ENCODE measurements at places on chromosomes 11 and 22.
A peak's percentile ranks its signal among the peaks of the same experiment; 100 is the strongest.

DNA sequence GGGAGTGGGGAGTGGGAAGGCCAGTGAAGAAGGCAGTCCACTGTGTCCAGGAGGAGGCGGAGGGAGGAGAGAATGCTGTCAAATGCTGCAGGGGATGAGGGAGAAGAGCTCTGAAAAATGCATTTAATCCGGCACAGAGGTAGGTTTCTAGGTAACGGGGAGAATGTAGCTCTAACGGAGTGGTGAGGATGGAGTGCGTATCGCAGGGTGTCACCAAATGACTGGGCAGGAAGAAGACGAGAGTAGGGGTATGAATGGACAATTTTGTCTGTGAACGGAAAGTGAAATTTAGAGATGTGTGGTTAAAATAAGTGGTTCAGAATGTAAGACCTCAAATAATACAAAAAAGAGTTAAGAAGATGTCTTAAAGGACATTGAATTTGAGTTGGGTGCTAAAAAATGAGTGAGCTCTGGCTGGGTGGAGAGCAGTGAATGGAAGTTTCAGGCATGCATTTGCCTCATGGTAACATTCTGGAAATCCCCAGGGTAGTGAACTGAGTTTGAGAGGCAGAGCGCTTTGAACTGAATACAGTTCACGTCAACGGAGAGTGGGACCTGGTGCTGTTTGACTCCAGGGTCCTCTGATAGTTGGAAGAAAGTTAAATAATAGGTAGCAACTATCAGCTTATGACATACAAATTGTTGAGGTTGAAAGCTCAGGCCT, 81.3 kb upstream of the CADM1 start:
- DNase-seq, result no peak

DNA sequence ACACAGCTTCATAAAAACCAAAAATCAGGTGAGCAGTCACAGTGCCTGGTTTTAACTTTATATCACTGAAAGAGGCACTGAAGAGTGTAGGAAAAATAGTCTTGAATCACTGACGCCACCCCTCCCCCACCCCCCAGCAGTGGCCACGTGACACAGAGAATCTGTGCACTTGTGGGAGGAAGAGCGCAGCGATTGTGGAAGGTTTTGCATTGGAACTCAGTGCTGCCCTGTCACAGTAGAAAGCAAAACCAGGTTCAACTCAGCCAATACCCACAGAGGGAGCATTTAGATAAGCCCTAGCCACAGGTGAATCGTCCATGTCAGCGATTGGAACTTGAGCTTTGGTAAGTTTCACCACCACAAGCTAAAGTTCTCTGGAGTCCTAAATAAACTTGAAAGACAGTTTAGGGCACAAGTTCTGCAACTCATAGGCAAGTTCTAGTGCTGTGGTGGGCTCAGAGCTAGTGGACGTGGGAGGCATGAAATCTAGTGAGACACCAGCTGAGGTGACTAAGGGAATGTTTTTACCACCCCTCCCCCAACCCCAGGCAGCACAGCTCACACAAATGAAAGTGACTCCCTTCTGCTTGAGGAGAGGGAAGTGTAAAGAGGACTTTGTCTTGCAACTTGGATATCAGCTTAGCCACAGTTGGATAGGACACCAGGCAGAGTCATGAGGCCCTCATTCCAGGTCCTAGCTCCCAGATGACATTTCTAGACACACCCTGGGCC, 13.3 kb downstream of the OR52B2 start:
- no peak for DNase-seq

DNA sequence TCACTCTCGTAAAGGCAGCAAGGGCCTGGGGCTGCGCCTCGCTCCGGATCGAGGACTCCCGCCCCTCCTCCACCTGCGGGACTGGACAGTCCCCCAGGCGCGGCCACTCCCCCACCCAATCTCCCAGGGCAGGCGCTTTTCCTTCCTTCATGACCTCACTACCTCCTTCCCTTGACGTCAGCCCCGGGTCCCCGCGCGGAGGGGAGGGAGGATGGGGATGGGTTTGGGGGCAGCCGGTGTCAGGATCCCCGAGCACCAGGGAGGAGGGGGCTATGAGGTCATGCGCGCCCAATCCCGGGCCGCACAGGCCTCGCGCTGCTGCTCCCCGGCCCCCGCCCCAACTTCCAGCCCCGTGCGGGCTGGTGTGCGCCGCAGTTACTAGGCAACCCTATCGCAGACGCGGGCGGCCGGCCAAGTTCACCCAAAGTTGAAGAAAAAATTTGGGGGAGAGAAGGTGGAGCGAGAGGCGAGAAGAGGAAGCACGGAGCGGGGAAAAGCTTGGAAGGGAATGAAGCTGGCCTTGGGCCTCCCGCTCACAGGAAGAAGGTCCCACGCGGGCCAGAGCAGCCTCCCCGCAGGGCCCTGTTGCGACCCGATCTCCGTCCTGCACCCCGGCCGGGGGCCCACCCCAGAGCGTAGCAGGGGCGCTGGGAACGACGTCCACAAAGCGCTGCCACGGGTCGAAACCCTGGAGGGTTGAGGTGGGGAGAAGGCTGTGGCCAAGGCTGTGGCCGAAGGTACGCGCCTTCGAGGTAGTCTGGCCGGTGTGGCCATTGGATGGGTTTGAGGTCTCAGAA, 8.3 kb downstream of the WT1 start:
- peak; percentile 39 for DNase-seq

GRCh38 chr11:74680035-74680671, 51.1 kb downstream of the CHRDL2 start:
- DNase-seq, result no peak

DNA sequence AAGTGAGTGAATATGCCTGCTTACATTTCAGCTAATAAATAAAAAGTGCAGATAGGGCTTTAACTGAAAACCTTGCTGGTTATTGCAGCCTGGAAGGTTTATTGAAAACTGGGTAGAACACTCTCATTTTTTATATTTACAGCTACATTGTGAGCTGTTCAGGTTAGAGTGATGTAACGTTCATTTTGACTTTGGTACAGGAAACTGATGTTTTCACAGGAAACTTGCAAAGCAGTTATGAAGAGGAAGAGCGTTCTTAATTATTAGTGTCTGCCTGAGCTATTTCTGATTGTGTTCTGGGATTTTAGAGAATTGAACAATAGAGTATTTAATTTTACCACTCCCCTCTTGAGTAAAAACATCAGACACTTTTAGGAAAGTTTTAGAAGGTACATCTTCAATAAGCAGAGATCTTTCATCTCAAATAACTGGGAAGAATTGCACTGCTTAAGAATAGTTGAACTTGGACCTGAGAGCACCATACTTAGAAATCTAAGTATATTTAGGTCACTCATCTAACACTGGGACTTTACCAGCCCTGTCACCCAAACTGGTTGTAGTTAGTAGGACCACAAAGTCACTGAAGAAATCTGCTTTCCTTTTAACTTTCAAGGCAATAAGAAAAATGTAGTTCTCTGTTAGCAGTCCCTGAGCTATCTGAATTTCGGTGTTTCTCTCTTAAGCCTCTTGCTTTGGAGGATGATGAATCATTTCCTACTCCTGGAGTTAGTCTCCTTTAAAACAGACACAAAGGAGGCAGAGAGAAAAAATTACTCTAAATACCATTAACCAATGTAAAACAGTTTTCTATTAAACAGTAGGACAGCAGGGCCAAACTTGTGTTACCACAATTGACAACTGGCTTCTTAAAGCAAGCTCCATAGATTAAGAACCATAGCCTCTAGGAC, 128.6 kb upstream of the DDI1 start:
- DNase-seq, result no peak

- DNase-seq, result no peak
Measured at GRCh38 chr11:103582351-103582909, 454.0 kb upstream of the DDI1 start.

DNA sequence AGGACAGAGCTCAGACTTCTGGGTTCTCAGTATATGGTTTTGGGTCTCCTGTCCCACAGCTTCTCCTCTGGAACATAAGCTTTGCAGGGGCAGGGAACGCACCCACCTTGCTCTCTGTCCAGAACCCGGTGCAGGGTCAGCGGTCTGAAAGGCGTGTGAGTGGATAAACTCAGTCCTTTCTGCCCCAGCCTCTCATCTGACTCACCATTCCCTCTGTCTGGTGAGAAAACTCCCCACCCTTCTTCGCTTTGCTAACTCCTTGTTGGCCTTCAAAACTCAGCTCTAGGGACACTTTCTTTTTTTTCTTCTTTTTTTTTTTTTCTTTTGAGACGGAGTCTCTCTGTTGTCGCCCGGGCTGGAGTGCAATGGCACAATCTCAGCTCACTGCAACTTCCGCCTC, 68.9 kb upstream of the NUP50 start:
- DNase-seq, result no peak

DNA sequence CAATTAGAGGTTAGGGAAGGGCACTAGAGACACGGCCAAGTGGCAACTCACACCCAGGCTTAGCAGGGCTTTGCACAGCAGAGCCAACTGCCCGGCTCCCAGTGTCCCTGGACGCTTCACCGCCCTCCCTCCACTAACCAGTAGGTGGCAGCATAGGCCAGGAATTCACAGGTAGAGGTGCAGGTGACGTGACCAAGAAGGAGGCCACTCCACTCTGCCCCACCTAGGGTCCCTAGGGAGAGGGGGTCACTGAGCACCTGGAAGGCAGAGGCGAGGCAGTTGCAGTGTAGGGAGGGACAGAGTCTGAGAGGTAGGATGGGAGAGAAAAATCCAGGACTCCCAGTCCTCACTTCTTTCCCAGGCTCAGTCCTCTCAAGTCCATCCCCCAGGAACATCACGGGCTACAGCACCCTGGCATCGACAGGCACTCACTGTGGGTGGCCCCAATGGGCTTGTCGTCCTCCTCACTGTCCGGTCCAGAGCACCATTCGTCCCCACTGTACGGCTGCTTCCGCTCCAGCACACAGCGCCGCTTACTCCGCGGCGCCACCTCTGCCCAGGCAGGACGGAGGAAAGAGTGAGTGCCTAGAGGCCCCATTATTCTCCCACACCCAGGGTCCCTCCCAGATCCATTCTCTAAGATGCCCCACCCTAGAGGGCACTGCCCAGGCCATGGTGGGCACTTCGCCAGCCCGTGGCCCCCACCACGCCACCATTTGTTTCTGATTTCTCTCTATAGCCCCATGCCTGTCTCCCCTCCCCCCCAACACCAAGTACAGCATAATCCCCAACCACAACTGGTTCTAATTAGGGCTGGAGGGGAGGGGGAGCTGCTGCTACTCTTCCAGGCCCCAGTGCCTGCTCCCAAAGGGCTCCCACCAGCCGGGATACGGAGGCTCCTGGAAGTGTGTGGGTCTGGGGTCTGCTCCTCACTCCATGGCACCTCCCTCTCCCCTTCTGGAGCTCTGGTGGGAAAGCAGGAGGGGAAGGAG, 18.4 kb downstream of the BCL9L start:
- DNase-seq, result peak; percentile 91

GRCh38 chr11:23425381-23425780, 565.1 kb upstream of the CCDC179 start:
- DNase-seq, result no peak

DNA sequence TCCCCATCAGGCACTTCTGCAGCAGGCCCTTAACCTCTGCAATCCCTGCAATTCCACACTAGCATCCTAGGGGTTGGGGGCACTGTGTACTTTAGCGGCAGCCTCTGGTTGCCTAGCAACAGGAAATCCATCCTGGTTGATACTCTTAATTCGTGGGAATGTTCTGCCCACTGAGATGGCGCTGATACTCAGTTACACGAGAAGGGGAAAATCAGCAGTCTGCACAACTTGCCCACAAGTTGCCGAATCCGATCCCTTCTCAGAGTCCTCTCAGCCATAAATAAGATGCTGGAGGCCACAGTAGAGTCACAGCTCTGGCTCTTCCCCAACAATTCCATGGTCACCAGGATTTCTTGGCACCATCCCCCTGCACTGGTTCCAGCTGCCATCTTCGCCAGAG, 57.6 kb upstream of the CRYBB3 start:
- DNase-seq, result no peak
